ENCODE measurements at places on chromosomes 16 and 17.

GRCh38 chr16:20833086-20833485, 26.8 kb downstream of the REXO5 start:
- no peak for DNase-seq
- H3K4me1 ChIP-seq = no peaks in the 10 kb centered on the region
- H3K36me3 ChIP-seq = peaks cover 91% of the 10 kb centered on the region
- no peak overlapping the region for H3K27ac ChIP-seq
- H3K4me3 ChIP-seq = no peak overlapping the region

- DNase-seq = no peak
- H3K36me3 ChIP-seq = peaks cover 2% of the 10 kb centered on the region
- H3K4me3 ChIP-seq = no peak overlapping the region
Measured at GRCh38 chr16:67504031-67505021, 21.0 kb upstream of the AGRP start.

- H3K4me1 ChIP-seq = peaks cover 6% of the 10 kb centered on the region
Measured at GRCh38 chr16:55543472-55543871, 23.0 kb upstream of the CAPNS2 start.

DNA sequence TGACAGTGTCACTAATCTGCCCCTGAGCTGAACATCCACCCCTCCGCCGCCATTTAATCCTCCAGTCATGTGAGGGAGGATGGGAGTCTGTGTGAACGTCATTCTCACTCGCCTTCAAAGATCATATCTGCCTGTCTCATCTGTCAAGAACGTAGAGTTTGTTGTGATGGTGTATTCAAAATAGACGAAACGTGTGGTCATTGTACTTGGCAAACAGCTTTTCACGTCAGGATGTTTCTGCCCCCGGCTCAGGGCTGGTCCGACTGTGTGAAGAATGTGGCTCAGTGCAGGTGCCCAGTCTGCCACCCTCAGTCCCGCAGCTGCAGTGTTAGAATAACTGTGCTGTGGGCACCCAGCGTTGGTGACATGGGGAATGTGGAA, 148.0 kb downstream of the KCNJ12 start:
- no peak overlapping the region for H3K4me3 ChIP-seq
- no peaks in the 10 kb centered on the region for H3K4me1 ChIP-seq
- no peaks in the 10 kb centered on the region for H3K36me3 ChIP-seq
- no peak for DNase-seq
- H3K27ac ChIP-seq = no peak overlapping the region
- H3K27me3 ChIP-seq = peaks cover 2% of the 10 kb centered on the region

GRCh38 chr17:61248399-61248798, 151.2 kb upstream of the TBX2 start:
- no peak for DNase-seq
- H3K27me3 ChIP-seq = peaks cover 50% of the 10 kb centered on the region
- H3K4me3 ChIP-seq = no peak overlapping the region
- peaks cover 16% of the 10 kb centered on the region for H3K4me1 ChIP-seq
- H3K27ac ChIP-seq = no peak overlapping the region

DNA sequence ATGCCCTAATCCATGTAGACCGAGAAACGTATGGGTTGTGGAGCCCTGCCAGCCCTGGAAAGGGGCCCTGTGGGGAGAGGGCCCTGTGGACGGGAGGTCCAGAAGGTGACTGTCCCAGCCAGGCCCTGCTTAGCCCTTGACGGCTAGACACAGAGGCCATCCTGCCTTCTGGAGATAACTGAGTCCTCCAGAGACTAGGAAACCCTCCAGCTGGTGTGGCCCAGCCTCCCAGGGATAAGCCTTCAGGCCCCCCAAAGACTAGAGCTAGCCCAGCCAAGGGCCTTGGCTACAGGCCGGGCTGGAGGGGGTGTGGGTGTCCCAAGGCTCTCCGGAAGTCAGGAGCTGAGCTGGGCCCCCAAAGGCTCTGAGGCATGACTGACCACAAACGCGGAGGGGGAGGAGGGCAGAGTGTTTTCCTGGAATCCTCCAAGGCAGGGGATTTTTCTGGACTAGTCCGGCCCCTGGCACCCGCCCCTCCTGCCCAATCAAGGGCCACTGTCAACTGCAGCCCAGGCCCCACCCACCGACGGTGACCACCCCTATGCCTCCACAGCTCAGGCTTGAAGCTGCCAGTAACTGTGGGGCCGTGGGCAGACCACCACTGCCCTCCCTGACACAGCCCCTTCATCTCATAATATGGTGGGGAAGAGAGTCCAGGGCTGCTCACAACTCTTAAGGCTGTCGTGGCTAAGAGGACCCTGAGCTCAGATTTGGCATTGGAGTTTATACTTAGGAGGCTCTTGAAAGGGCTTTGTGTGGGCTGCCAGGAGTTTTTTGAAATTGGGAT, 885 bp upstream of the VASN start:
- DNase-seq = no peak
- no peaks in the 10 kb centered on the region for H3K27me3 ChIP-seq
- H3K36me3 ChIP-seq = no peaks in the 10 kb centered on the region
- H3K4me1 ChIP-seq = peaks cover 15% of the 10 kb centered on the region
- H3K4me3 ChIP-seq = no peak overlapping the region

DNA sequence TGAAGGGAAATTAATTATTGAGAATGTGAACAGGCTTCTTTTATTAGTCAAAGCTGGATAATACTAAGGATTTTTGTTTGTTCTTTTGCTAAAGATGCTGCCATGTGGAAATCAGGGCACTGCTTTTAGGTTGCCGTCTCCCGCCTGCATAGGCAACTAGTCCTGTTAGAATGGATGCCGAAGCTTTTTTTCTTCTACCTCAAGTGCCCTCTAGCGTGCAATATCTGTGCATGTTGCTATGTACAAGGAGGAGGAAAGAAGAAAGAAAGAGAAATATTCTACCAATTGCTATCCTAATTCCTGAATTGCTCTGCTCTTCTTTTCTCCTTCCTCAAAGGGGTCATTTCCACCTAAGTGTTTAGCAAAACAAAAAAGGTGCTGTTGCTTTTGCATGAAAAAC, 5.2 kb upstream of the CDH8 start:
- DNase-seq = peak; percentile 12
- H3K36me3 ChIP-seq = no peaks in the 10 kb centered on the region
- H3K4me1 ChIP-seq = no peaks in the 10 kb centered on the region
- H3K27me3 ChIP-seq = peaks cover 37% of the 10 kb centered on the region
- H3K4me3 ChIP-seq = no peak overlapping the region
- H3K27ac ChIP-seq = no peak overlapping the region

DNA sequence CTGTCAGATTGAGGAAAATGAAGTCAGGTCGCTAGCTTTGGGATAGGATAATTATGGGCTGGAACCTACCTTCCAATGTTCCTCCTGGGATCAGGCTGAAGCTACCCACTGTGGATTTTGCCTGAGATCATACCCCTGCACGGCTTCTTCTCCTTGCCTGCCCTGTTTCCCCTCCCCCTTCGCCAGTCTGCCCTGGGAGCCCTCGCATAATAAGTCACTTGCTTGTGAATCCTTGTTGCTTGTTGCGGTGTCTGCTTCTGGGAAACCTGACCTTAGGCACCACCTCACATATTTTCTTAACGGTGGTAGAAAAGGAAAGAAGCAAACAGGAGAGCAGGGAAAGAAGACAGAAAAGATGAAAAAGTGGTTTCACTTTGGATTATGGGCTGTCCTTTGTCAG, 13.3 kb upstream of the PMP22 start:
- H3K27me3 ChIP-seq = peaks cover 3% of the 10 kb centered on the region
- H3K4me3 ChIP-seq = no peak overlapping the region
- no peaks in the 10 kb centered on the region for H3K4me1 ChIP-seq
- DNase-seq = no peak
- no peak overlapping the region for H3K27ac ChIP-seq

- no peaks in the 10 kb centered on the region for H3K4me1 ChIP-seq
- no peaks in the 10 kb centered on the region for H3K36me3 ChIP-seq
- no peak for DNase-seq
- no peak overlapping the region for H3K27ac ChIP-seq
Measured at GRCh38 chr16:88303890-88304819, 78.6 kb upstream of the ZNF469 start.

DNA sequence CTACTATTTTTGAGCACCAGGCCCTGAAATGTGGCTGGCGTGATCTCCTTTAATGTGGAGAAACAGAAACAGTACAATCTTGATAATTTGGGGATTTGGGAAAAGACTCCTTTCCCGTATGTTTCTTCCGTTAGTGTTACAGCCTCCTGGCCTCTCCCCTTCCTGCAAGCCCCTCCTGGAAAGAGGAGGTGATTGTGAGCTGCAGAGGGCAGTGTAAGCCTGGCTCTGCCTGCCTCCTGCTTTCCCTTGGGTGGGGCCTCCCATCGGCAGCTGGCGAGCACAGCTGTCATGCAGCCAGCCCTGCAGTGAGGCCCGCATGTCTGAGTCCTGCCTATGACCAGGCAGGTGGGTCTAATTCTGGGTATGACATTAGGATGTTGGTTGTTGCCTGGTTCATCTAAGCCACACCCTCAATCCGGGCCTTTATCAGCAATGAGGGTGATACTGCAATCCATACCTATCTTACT, 48.7 kb upstream of the WSB1 start:
- peak; percentile 81 for DNase-seq
- H3K27me3 ChIP-seq = no peaks in the 10 kb centered on the region
- H3K27ac ChIP-seq = peak overlapping the region; percentile 56
- no peak overlapping the region for H3K4me3 ChIP-seq
- H3K36me3 ChIP-seq = no peaks in the 10 kb centered on the region

- no peak for DNase-seq
- H3K27me3 ChIP-seq = no peaks in the 10 kb centered on the region
- H3K27ac ChIP-seq = no peak overlapping the region
- H3K36me3 ChIP-seq = peaks cover 3% of the 10 kb centered on the region
- H3K4me1 ChIP-seq = no peaks in the 10 kb centered on the region
- H3K4me3 ChIP-seq = no peak overlapping the region
Measured at GRCh38 chr16:68920349-68920748, 77.0 kb downstream of the TANGO6 start.

GRCh38 chr16:72818236-72818845, 229.6 kb downstream of the ZFHX3 start:
- H3K4me3 ChIP-seq = no peak overlapping the region
- no peaks in the 10 kb centered on the region for H3K4me1 ChIP-seq
- H3K27me3 ChIP-seq = no peaks in the 10 kb centered on the region

GRCh38 chr16:62036101-62036801, at the start of gene CDH8:
Gene CDH8, minus strand, starts transcription at chr16:62036438. Its CDS starts 15,035 bp downstream, at chr16:62021403.
- no peak within 1 kb of the TSS for H3K4me3 ChIP-seq
- no peak for DNase-seq
- H3K4me1 ChIP-seq = no peaks in the 10 kb centered on the region
- peaks cover 37% of the 10 kb centered on the region for H3K27me3 ChIP-seq
- no peaks in the 10 kb centered on the region for H3K36me3 ChIP-seq
- H3K27ac ChIP-seq = no peak within 1 kb of the TSS

DNA sequence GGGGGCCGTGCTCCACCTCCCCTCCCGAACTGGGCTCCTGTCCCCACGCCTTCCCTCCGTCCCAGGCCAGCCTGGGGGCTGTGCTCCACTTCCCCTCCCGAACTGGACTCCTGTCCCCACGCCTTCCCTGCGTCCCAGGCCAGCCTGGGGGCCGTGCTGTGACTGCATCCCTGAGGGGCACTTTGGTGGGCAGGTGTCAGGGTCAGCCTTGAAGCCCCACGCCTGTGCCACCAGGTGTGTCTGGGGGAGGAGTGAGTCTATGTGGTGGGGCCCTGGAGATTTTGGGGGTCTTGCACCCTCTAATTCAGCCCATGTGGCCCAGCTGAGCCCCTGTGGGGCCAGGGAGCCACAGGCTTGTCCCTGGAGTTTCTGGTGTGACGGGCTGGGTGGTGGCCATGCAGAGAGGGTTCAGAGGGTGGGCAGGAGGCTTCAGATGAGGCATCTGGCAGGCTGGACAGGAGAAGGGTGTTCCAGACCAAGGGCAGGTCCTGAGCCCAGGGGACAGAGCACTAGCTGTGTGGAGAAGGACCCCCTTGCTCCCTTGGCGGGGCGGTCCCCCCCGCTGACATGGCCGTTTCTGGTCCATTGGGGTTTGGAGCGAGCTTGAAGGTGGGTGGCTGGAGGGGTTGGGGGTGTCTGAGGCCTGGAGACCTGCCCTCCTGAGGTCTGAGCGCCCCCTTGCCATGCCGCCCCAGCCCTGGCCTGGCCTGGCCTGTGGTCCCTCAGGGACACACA, 8.2 kb downstream of the NHERF2 start:
- peaks cover 24% of the 10 kb centered on the region for H3K4me1 ChIP-seq
- no peaks in the 10 kb centered on the region for H3K27me3 ChIP-seq
- DNase-seq = no peak
- no peaks in the 10 kb centered on the region for H3K36me3 ChIP-seq

DNA sequence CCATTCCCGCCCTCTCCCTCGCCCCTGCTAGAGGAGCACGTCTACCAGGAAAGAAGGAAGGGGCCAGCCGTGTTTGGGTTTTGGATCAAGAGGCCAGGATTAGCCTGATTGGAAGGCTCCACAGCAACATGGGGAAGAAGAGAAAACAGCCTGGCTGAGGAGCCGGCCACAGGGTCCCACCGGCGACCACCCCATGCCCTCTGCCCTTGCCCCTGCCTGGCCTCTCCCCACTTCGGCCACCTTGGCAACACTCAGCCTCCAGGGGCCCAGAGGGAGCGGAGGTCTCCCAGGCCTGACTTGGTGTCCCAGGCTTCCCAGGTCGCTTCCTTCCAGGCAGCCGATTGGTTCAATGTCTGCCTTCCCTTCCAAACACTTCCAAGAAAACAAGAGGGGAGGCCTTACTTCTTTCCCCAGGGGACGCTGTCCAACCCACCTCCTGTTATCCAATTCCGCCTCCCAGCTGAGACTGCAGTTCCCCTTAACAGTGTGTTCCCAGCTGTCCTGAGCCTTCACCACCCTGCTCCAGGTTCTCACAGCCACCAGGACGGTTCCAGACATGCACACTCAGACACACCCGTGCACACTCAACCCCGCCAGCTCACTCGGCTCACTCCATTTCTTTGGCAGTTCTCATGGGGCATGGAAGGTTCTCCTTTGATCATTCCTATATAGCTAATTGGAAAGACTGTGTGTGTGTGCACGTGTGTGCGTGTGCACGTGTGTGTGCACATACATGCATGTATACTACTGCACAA, 65.4 kb downstream of the RBFOX3 start:
- peaks cover 30% of the 10 kb centered on the region for H3K27me3 ChIP-seq
- no peaks in the 10 kb centered on the region for H3K36me3 ChIP-seq
- no peaks in the 10 kb centered on the region for H3K4me1 ChIP-seq
- H3K4me3 ChIP-seq = no peak overlapping the region
- DNase-seq = no peak

DNA sequence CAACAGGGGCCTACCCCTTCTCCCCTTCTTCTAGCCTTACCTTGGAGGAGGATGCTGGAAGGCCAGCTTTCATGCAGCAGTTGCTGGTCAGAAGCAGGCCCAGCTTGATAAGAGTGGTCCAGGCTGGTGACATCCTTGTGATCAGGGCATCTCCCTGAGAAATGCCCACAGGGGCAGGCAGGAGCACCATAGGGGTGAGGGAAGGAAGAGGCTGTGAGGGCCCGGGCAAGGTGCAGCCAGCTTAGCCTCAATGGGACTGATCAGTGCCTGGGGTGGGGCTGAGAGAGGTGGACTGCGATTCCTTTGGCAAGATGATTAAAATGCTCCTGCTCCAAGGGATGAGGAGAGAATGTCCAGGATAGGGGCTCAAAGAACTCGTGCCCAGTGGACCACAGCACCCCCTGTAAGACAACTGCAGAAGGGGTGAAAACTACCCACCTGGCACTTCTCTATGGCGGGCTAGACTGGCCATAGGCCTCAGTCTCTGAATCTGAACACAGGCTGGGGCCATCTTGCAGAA, 9.5 kb upstream of the GALK1 start:
- peaks cover 27% of the 10 kb centered on the region for H3K36me3 ChIP-seq
- no peak overlapping the region for H3K4me3 ChIP-seq
- no peaks in the 10 kb centered on the region for H3K27me3 ChIP-seq
- no peak for DNase-seq

- peak overlapping the region; percentile 94 for H3K4me3 ChIP-seq
- peak overlapping the region; percentile 90 for H3K27ac ChIP-seq
- peaks cover 85% of the 10 kb centered on the region for H3K4me1 ChIP-seq
- H3K27me3 ChIP-seq = no peaks in the 10 kb centered on the region
Measured at GRCh38 chr17:29138184-29138955, 41.8 kb downstream of the MYO18A start.

GRCh38 chr17:67594115-67594880, 123.4 kb upstream of the NOL11 start:
- peak; percentile 22 for DNase-seq
- H3K4me1 ChIP-seq = no peaks in the 10 kb centered on the region
- H3K36me3 ChIP-seq = no peaks in the 10 kb centered on the region
- H3K27me3 ChIP-seq = no peaks in the 10 kb centered on the region
- H3K27ac ChIP-seq = no peak overlapping the region

Measured in common myeloid progenitor, CD34-positive (primary cell).